ENCODE measurements at places on chromosomes 12 and 14.

GRCh38 chr14:91273885-91274273 lies 29.4 kb upstream of the GPR68 start:
- DNase-seq: no peak

DNA sequence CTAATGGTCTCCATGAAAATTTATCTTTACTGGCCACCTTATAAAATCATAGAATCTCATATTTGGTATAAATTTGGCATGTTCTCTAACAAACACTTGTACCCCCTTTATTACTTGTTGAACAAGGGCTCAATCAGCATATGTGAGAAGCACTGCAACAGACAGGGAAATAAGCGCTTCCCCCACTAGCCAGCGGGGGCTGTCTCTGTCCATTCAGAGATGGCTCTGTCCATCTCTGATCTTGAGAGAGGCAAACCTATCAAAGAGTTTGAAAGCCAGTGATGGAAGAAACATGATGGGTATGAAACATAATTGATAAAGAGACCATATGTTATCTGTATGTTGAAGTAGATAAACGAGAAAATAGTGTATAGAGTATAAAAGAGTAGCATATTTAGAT lies 326.8 kb downstream of the PDZRN4 start:
- no peak for DNase-seq

DNA sequence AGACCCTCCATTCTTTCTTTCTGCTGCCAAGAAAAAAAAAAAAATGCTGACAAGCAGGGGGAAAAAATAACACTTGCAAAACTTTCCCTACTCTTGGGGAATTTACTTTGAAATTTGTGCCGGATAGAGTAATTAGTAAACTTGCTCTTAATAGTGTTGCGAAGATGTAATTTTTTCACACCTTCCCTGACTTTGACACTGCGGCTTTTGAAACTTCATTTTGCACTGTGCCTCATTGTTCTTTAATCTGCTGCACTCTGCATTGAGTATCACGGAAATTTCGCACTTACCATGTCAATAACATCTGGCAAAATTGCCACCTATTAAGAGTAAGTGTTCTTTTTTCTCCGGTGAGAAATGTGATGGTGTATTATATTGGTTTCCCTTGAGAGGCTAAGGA lies 596.1 kb downstream of the VRK1 start:
- DNase-seq: no peak

DNA sequence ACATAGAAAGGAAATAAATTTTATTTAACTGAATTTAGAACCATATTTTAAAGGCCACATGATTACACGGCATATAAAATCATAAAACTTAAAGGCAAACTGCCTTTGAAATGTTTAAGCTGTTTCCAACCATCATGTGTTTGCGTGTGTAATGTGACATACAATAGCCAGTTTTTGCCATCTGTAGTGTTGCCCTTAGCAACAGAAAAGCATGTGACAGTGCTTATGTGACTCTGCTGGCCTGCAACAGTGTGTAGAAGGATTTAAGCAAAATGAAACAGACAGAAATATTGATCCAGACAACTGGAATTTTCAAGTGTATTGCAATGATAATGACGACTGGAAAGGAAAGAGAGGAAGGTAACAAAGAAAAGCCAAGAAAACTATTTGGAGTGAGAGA lies 49.5 kb downstream of the TSPAN19 start:
- no peak for DNase-seq

- no peak for DNase-seq
These were observed 98.4 kb downstream of the BCAT1 start for GRCh38 chr12:24850496-24850895.

DNA sequence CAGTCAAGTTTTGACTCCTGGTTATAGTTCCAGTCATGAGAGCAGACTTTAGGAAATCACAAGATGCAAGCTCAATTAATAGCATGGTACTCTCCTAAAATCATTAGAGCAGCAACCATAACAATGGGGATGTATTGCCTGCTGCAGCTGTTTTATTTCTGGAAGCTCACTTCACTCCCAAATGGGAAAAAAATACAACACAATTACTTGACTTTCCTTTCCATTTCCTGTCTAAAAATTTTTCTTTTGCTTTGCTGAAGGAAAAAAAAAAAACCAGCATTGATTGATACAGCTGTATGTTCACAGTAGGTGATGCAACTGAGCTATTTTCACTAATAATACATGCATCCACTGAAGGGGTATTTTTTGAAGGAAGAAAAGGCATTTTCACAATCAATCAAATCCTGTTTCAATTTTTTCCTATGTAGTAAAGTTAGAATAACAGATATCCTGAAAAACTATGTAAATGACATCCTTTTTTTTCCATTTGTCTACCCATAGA lies 143.9 kb upstream of the NOVA1 start:
- no peak for DNase-seq

- DNase-seq: no peak
These were observed 3.9 kb downstream of the KRT79 start for GRCh38 chr12:52829986-52830770.

DNA sequence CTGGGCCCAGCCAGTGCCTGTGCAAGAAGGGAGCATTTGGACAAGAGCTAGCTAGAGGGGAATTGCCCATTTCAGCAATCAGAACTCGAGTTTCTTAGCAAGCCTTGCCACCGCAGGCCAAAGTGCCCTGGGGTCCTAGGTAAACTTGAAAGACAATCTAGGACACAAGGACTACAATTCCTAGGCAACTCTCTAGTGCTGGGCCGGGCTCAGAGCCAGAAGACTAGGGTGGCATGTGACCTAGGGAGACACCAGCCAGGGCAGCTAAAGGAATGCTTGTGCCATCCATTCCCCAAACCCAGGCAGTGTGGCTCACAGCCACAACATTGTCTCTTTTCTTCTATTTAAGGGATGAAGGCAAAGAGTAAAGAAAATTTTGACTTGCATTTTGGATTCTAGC lies 205.0 kb downstream of the BMP4 start:
- DNase-seq: no peak

- no peak for DNase-seq
These were observed 253.8 kb upstream of the E2F7 start for GRCh38 chr12:77319166-77319565.

DNA sequence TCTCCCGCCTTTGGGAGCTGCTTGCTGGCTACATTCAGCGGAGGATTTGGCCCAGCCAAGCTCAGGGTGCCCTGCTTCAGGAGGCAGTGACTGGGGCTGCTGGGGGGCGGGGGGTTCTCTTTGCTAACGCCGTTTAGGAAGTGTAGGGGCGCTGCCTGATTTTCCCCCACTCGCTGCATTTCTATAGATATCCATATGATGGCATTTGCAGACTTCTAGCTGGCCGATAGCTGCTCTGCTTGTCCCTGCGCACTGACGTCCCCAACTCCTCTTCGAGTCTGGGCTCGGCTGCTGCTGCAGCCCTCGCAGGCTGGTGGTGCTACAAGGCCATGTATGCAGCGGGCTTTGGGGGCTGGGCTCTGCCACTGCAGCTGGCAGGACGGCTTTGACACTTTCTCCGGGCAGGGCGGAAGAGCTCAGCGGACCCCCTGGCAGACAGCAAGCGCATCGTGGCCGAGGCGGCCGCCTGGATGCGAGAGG lies 3.1 kb downstream of the LRFN5 start:
- no peak for DNase-seq

DNA sequence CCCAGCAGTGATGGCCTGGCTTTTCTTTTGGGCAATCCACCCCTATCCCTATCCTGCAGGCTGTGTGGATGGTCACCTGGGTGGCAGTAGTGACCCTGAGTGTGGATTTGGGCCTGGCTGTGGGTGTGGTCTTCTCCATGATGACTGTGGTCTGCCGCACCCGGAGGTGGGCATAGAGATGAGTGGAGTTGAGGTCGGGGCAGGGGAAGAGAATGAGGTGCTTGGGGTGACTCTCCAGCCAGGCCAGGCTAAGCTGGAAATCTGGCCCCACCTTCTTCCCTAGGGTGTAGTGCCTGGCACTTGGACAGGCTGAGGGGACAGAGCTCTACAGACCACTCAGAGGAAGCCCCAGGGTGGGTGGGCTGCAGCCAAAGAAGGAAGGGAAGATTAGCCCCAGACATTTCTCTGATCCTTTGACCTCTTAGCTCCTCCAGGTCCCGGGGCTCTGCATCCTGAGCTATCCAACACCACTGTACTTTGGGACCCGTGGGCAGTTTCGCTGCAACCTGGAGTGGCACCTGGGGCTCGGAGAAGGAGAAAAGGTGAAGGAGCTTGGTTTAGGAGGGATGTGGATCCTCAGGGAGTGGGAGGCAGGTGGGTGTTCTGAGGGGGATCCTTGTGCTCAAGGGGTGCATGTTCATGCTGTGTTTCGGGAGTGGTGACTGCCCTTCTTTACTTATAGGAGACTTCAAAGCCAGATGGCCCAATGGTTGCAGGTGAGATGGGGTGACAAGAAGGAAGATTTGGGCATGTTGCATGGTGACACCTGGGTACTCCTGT lies 8.4 kb downstream of the B4GALNT1 start:
- no peak for DNase-seq

GRCh38 chr12:56751712-56752598 lies at the start of gene PRIM1:
PRIM1 (minus strand) TSS chr12:56752323; CDS start chr12:56752298, 25 bp downstream.
- DNase-seq: peak; percentile 87

- DNase-seq: no peak
These were observed 5.4 kb downstream of the FOXJ2 start for GRCh38 chr12:8037947-8038346.

- DNase-seq: no peak
These were observed 11.8 kb downstream of the GCH1 start for GRCh38 chr14:54890788-54891187.

- DNase-seq: no peak
These were observed 10.6 kb upstream of the TBPL2 start for GRCh38 chr14:55450987-55451386.

- DNase-seq: no peak
These were observed 19.5 kb upstream of the NUP107 start for GRCh38 chr12:68667291-68667690.

DNA sequence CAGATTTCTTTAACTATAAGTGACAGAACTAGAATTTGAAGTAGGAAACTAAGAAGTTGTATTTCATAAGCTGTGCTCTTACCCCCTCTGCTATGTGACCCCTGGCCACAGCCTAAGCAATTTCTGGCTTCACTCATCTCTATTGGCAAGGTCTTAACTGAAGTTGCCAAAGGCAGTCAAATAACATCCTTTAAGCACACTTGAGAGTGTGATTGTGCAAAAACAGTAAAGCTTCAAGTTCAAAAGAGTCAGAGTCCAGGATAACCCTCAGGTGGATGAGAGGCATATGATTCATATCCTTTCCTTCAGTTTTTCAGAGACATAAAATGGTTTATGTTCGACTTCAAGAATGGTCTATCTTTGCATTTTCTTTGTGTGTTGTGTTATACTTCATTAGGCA lies 45.2 kb downstream of the GRIP1 start:
- no peak for DNase-seq

DNA sequence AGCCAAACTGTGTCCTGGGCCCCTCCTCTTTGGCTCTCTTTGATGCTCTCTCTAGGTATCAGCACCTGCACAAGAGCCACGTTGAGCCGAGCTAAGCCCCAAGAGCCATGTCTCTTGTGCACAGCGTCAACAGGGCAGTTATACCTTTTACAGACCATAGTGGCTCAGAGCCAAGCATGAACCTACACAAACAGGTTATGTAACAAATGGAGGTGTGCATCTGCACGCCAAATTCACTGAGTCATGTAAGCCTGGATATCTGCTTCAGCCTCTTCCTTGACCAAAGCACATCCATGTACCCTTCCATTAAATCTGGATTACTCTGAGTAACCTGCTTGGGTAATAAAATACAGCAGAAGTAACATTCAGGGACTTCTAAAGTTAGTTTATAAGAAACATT lies 509.7 kb downstream of the NAV3 start:
- no peak for DNase-seq

DNA sequence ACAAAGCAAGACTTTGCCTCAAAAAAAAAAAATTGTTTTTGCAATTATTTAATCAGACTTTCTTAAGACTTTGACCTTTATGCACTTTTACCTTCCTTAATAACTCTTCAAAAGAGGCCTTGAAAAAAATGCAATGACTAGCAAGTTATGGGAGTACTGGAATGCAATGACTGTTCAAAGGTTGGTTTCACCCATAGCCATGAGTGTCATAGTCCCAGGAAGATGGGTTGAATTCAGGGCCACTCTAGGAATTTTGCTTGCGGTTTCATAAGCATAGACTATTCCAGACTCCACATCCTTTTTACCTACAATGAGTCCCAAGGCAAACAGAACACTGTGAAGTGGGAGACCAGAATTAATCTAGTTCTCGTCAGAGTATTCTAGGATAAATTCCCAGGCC lies 29.4 kb upstream of the DENND5B start:
- no peak for DNase-seq

- DNase-seq: no peak
These were observed 27.1 kb upstream of the TCP11L2 start for GRCh38 chr12:106275458-106275857.

- DNase-seq: no peak
These were observed 52.1 kb downstream of the DERA start for GRCh38 chr12:15963271-15963670.

DNA sequence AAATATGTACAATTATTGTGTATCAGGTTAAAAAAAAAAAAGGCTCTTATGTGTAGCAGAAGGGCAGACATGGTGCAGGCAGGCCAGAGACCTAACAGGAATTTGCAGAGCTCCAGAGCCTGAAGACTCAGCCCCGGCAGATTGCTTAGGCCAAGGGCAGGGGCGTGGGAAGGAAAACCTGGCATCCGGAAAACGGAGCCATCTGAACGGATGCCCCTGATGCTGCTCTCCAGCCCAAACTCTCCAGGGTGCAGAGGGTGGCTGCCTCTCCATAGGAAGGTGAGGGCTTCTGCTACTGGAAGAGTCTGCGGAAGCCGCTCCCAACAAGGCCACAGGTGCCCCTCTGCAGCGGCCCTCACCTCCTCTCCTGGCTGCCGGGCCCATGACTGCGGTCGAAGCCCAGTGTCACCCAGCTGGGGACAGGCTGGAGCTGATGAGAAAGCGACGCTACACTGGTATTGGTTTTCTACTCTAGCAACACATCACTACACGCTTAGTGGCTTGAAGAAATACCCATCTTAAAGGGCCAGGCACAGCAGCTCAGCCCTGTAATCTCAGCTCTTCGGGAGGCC lies 19.4 kb downstream of the ACADS start:
- DNase-seq: no peak

DNA sequence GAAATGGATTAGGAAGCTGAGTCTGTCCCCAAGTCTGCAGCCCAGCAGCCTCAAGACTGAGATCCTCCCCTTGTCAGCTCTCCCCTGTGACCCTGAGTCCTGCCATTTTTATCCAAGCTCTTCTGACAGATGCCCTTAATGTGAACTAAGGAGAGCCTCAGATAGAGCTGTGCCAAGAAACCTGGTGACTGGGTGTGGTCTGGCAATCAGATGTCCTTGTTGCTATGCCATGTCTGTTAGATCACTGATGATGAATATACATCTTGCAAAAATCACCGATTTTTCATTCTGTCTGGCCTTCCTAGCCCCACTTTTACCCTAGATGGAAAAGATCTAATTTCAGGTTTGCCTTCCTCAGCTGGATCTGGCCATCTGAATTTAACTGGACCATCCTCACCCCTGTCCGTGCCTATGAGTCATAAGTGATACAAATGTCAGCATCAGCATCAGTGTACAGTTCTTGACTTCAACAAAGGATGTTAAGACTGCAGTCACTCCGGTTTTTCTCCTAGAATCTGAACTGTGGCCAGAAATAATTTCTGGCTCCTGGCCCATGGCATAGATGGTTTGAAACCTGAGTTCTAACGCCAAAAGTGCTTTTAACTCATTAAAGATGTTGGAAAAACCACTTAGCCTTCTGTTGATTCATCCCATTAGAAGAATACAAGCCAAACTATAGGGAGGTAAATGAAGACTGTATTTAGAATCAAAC lies 61.2 kb upstream of the GRIP1 start:
- no peak for DNase-seq

- peak; percentile 51 for DNase-seq
These were observed 9.8 kb upstream of the HSP90AA1 start for GRCh38 chr14:102096569-102097188.

GRCh38 chr14:25848601-25849000 lies 749.2 kb downstream of the NOVA1 start:
- no peak for DNase-seq

GRCh38 chr12:5592310-5592709 lies 160.4 kb downstream of the NTF3 start:
- DNase-seq: no peak

Data from AML-193 (cell line).